ENCODE measurements at places on chromosomes 1 and 21. TPM values are rescaled to one million over a fixed set of nuclear protein-coding genes. Genes with fewer than 3 reads are reported as not detected.

The GPR3 gene
- 0.38 TPM for total RNA-seq

DNA sequence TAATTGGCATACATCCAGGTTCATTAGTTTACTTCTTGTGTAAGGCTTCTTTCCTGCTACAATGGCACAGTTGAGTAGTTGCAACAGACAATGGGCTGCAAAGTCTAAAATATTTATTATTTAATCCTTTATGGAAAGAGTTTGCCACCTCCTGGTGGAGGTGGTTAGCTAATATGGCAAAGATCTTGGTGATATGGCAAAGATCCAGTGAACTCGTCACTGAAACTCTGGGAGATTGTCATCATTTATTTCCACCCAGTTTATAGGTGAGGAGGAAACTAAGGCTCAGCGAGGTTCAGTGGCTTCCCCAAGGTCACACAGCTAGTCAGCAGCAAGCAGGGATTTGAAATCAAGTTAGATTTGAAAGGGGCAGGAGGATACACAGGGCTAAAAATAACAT, 16.1 kb upstream of the IFFO2 start:
- peak; percentile 63 for DNase-seq

The VHLL gene
- not detected for total RNA-seq

- no peak for DNase-seq
These were observed 72.7 kb downstream of the DIRAS3 start for GRCh38 chr1:67977756-67978155.

The ZC3H11A gene
- total RNA-seq = 73.3 TPM

DNA sequence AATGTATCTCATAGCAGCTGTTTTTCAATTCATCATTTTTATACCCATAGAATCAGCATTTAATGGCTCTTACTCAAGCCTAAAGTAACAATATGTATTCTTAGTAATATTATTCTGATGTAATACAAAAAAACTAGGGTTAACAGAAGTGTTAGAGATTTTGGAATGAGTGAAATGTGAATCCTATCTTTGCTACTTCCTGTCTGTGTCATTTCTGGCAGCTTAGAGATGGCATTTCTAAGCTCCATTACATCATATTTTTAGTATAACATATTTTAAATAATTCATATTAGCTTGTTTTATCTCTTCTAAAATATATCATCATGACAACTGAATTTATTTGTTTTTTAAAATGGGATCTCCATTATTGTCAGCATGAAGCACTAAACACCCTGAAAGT, 90.2 kb downstream of the LRRC7 start:
- DNase-seq = no peak

- DNase-seq = peak; percentile 51
These were observed 75.5 kb downstream of the KIRREL1 start for GRCh38 chr1:158068918-158069317.

- peak; percentile 73 for DNase-seq
These were observed 373 bp downstream of the MTF1 start for GRCh38 chr1:37858931-37859506.

DNA sequence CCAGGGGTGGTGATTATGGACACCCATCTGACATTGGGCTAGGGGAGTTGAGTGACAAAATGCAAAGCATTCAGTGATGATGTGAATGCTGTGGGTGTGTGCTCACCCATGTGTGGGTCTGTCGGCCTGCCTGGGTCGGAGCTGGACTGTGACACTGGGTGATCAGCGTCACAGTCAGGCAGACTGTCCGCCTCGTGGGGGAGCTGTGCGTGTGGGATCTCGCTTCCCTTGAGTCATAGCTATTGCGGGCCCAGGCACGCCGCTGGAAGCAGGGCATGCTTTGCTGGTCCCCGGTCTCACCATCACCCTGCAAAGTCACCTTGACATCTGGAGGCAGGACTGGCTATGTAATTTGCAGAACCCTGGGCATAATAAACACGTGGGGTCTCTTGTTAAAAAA, 156.9 kb upstream of the IGSF21 start:
- DNase-seq = no peak

- peak; percentile 85 for DNase-seq
These were observed 24.4 kb downstream of the RRAGC start for GRCh38 chr1:38834937-38835827.

The TRAF3IP3 gene
- not detected for total RNA-seq

GRCh38 chr1:205920861-205921569, 22.2 kb downstream of the SLC26A9 start:
- DNase-seq = no peak

GRCh38 chr1:170580636-170581440, 48.9 kb downstream of the GORAB start:
- DNase-seq = no peak
